ENCODE measurements at places on chromosomes 6 and 20.

- DNase-seq: no peak
Measured at GRCh38 chr6:110103260-110103659, 76.2 kb downstream of the WASF1 start.

DNA sequence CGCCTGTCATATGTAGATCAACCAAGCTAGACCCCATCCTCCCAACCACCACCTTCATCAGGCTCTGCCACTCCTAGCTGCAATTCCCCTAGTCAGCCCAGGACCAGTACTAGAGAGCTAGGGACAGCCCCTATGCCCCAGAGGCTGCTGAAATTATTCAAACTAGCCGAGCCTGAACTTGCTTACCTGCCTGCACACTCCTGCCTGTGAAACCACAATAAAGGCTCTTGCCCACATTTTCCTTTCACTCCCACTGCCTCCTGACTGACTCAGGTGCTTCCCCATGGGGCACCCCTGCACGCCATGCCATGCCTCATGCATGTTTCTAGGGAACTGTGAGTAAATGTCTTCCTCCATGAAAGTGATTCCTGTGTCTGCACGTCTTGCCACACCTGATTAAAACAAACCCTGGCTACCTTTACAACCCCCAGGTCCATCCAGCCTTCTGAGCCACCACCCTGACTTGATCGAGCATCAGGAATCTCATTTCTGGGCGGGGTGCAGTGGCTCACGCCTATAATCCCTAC lies 66.5 kb upstream of the IER3 start:
- no peak for DNase-seq

DNA sequence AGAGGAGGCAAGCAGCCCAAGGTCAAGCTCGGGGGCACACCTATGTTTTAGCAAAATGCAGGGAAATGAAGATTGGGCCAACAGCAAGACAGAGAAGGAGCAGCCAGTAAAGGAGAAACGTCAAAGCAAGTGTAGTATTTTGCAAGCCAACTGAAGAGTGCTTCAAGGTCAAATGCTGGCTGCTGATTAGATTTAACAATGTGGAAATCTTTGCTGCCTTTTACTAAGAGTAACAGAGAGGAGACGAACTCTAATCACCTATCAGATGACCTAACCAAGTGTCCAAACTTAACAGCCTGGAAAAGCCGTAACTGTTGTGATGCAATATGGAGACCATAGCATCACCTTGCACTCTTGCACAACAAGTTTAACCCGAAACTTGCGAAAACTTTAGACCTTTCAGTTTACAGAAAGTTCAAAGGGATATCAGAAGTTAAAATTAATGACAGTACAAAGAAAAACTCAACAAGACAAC lies 30.4 kb downstream of the AKIRIN2 start:
- DNase-seq: no peak

- DNase-seq: no peak
Measured at GRCh38 chr20:9300534-9300933, 213.9 kb upstream of the LAMP5 start.

DNA sequence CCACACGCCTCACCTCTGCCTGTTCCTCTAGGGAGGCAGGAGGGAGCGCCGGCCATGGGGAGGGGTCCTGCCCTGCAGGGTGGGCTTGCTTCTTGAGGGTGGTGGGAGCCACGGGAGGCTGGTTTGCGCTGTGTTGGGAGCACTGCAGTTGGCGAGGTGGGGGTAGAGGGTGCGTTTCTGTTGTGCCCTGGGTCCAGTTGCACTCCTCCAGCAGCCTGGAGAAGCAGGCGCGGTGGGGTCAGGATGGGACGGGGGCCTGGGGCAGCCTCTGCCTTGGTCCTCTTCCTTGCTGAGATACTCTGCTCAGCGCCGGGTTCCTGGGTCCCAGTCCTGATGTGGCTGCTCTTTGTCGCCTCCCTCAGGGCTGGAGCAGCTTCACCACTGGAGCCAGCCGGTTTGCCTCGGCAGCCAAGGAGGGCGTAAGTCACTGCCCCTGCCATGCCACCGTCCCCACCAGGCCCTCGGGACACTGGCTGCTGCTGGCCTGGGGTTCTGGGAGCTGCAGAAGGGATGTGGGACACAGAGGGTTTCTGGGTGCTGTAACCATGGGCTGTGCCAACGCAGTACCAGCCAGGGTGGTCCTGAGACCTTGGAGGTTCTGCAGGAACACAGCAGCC lies 8.4 kb downstream of the ARFGAP1 start:
- no peak for DNase-seq

Data from C1 segment of cervical spinal cord (tissue), 14 donors.